MV-4-11 (cell line): ENCODE measurements at places on chromosomes 13 and 19.

GRCh38 chr19:14370169-14370939 lies 10.9 kb upstream of the ADGRE5 start:
- peak; percentile 88 for DNase-seq

GRCh38 chr13:109602356-109602755 lies 184.0 kb downstream of the IRS2 start:
- no peak for DNase-seq

- DNase-seq: no peak
Measured at GRCh38 chr19:10450191-10450852, 30.0 kb downstream of the PDE4A start.

DNA sequence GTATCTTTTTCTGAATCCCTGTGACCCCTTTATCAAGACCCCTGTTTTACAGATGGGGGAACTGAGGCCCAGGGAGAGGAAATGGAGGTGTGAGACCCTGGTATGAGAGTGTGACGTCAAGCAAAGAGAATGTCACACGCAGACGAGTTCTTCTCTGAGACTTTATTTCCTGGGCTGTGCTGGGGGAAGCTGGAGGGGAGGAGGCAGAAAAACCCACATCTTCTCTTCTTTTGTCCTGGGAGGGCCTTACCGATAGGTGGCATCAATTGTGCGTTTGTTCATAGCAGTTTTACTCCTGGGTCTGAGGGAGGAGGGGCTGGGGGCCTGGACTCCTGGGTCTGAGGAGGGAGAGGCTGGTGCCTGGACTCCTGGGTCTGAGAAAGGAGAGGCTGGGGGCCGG lies 4.9 kb upstream of the KLK15 start:
- peak; percentile 20 for DNase-seq

GRCh38 chr13:101017123-101017872 lies 342.7 kb upstream of the TMTC4 start:
- DNase-seq: no peak
